ENCODE measurements at places on chromosomes 7 and 10.
A peak's percentile ranks its signal among the peaks of the same experiment; 100 is the strongest.

- no peak for DNase-seq
Observed at GRCh38 chr7:141356161-141356560, 195.0 kb upstream of the AGK start.

DNA sequence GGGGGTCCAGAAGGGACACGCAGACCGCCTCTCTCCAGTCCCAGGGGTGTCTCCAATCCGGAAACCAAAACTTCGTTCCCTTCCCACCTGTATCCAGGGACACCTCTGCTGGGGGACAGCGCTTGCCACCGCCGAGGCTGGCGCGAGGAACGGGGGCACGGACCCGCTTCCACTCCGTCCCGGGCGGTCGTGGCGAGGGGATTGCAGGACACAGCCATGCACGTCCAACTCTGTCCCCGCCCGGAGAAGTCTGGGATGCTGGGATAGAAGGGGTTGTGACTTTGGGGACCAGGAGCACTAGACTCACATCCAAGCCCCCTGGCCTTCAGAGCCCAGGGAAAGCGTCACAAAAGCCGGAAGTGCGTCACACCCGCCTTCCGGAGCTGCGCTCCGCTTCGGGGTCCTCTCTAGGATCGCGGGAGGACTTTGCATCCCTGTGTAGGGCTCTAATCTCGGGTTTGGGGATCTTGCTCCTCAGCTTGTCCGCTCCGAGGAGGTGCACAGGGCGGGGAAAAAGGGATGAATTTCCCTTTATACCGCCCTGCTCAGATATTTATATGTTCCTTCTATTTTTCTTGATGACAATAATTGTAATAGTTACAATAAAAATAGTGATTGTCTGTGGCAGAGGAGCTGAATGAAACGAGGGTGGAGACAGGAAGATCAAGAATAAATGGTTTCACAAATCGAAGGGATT is at the start of gene FAM200A:
Gene FAM200A, minus strand, starts transcription at position 348 of the 697 bp plus-strand sequence. CDS start 3,707 bp downstream, outside the sequence.
- peak; percentile 69 for DNase-seq

DNA sequence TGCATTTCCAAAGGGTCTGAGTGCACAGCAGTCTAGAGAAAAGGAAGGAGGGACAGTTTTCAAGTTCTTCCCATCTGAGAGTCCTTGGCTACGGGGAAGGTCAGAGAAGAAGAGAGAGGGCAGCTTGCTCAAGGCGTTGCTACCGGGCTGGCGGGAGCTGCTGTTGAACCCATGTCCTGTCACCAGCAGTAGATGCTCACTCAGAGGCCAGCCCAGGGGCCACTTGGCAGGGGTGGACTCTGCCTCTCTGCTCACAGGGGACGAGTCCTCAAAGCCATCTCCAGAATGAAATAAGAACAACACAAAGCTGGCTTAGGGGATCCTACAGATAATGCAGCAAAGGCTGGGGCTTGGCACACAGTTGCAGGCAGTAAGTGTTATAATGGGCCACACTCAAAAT is 231.5 kb downstream of the TNS3 start:
- no peak for DNase-seq

DNA sequence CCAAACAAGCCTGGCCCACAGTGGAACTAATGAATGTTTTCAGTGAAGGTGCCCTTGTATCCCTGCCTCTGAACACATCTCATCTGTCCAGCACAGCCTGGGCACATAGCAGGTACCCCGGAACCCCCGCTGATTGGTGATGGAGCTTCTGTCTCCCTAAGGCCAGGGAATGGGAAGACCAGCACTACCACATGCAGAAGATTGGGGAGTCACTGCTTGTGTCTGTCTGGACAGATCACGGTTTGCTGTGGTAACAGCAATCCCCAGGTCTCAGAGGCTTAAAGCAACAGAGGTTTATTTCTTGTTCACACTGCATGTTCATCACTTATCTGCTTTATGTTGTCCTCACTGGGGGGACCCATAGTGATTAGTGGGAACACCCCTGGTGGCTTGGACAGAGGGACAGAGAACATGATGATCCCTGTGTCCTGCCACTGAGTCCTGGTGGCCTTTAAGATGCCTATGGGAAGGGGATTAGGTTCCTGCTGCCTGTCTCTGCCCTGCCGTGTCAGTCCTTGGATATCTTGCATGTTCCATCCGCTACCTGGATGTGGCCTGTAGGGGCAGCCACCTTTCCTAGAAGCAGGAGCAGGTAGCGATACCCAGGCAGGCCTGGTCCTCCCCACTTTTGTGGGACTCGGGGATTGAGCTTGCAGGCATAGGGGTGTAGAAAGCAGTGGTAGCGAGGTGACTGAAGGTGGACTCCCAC is 3.6 kb downstream of the TSPAN14 start:
- DNase-seq: no peak

- no peak for DNase-seq
Observed at GRCh38 chr10:113469796-113470195, 83.1 kb upstream of the HABP2 start.

DNA sequence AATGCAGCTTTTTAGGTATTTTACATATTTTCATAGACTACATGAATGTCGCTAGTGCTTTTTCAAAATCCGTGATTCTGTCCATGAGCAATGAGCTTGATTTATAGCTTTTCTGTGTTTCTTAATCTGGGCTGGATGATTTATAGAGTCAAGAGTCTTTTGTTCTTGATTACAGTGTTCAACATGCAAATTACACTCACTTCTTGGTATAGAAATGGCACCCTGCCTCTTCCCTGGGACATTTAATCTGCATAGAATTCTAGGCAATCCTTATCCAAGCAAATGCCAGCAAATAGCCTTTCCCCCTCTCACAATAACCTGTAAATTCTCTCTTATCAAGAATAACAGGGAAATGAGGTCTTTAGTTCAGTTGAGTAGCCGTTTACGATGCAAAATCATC is 246.2 kb upstream of the SEMA3C start:
- no peak for DNase-seq

- no peak for DNase-seq
Observed at GRCh38 chr7:99605527-99605926, 7.5 kb downstream of the TMEM225B start.

- no peak for DNase-seq
Observed at GRCh38 chr7:69946901-69947300, 348.6 kb downstream of the AUTS2 start.

- peak; percentile 59 for DNase-seq
Observed at GRCh38 chr10:110504111-110504735, 6.5 kb downstream of the DUSP5 start.

- DNase-seq: no peak
Observed at GRCh38 chr7:116408166-116408565, 91.4 kb upstream of the CAV2 start.

- DNase-seq: no peak
Observed at GRCh38 chr7:93861325-93861949, 29.1 kb downstream of the TFPI2 start.

- DNase-seq: no peak
Observed at GRCh38 chr10:132350946-132351345, 19.0 kb downstream of the LRRC27 start.

- DNase-seq: no peak
Observed at GRCh38 chr7:100681491-100682227, 8.1 kb downstream of the GNB2 start.

GRCh38 chr7:111982804-111983203 is 223.4 kb downstream of the DOCK4 start:
- no peak for DNase-seq

- no peak for DNase-seq
Observed at GRCh38 chr10:118349235-118349634, 7.1 kb upstream of the FAM204A start.

DNA sequence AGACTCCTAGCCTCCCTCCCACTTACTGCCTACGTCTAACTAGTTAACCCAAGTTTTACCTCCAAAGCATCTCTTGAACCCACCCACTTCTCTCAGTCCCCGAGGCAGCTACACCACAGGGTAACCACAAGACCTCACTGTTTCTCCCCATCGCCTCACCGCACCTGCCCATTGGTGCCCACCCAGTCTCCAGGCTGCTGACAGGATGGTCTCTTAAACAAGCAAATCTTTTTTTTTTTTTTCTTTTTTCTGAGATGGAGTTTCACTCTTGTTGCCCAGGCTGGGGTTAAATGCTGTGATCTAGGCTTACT is 47.0 kb downstream of the DENND2A start:
- no peak for DNase-seq

DNA sequence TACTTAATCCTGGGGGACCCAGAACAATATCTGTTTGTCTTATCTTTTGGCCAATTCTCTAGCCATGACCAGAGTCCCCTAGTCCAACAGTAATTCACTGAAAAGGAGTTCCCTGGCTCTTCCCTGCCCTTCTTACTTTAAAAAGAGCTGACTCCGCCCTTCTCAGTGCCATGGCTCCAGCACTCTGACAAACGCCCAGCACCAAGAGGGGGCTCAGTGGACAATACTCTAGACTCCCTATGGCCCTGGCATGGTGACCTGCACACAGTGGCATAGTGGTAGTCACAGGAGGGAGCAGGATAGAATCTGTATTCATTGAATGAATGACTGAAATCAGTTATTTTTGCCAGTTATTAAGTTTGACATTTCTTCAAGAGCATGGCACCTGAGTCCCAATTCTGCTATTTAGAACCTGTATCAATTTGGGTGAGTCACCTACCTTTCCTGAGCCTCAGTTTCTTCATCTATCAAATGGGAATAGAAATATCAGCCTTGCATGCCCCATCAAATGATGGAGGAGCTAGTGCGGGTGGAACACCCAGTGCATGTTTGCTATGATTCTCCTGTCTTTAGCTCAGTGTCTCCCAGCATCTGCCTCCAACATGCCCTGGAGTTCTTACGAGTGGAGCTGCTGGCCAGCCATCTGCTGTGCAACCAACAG is 69.4 kb downstream of the CLEC2L start:
- DNase-seq: no peak

- DNase-seq: no peak
Observed at GRCh38 chr10:111233439-111233838, 156.6 kb downstream of the ADRA2A start.

GRCh38 chr10:62082271-62082656 is 180.8 kb downstream of the ARID5B start:
- no peak for DNase-seq

GRCh38 chr10:127398140-127398970 is 150.8 kb upstream of the NPS start:
- no peak for DNase-seq

DNA sequence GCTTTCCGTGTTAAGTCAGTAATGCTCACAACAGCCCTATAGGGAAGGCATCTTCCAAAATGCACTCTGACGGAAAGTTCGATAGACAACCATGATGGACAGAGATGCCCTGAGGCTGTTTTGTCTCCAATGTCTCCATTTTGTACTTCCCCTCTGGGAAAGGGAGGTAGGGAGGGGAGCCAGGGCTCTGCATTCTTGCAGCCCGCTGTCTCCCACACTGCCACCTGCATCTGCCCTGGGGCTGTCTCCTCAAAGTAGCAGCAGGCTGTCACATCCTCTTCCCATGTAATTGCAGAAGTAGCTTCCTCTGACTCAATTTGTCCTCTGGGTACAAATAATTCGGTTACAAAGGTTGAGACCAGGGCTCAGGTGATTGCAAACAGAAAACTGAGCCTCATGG is 131.4 kb downstream of the GPAM start:
- DNase-seq: no peak

- DNase-seq: no peak
Observed at GRCh38 chr7:158324397-158325360, 262.9 kb downstream of the PTPRN2 start.

GRCh38 chr7:157675427-157675927 is 338.7 kb downstream of the DNAJB6 start:
- no peak for DNase-seq

- DNase-seq: no peak
Observed at GRCh38 chr10:20415684-20416083, 481.4 kb downstream of the NEBL start.

GRCh38 chr7:55477781-55478374 is 94.4 kb downstream of the VOPP1 start:
- no peak for DNase-seq

DNA sequence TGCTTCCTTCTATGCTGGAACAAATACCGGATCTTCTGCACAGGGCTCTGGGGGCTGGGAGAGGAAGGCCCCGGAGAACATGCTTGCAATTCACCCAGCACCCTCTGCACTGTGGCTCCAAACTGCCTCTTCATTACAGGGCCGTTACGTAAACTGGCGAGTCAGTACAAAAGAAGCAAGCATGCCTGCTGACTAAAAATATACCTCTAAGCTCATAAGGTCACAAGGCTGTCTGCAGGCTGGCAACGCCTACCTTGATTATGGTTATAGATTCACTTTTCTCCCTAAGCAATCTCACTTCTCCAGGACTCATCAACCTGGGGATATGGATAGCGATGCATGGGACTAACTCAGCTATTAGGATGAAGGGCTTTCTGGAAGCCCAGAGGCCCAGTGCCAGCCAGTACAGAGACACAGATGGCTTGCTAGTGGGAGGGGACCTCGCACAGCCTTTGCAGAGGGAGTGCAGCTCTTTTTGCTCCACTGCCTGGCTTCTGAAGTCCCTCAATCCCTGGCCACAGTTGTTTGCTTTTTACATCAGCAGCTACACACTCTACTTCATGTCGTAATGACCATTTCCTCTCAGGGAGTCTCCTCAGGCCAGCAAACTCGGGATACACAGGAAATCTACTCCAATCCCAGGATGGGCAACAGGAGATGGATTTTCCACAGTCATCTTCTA is 96.1 kb downstream of the SH3PXD2A start:
- peak; percentile 72 for DNase-seq

- no peak for DNase-seq
Observed at GRCh38 chr10:113084031-113084430, 134.0 kb downstream of the TCF7L2 start.

DNA sequence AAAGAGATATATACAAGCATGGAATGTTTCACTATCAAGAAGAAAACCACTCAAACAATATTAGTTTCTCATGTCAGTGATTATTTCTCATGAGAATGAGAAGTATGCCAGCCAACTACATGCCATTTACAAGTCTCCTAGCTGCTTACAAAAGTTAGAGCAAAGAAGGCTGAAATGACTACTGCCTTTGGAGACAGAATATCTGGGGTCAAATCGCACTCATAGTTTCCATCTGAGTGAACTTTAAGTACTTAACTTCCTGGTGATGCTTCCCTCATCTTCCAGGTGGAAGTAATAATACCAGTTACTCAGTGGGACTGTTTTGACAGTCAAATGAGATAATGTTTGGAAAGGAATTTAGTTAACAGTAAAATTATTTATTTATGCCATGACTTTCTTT is 42.0 kb upstream of the RHOBTB1 start:
- DNase-seq: no peak

GRCh38 chr7:151349507-151349853 is 7.9 kb downstream of the NUB1 start:
- DNase-seq: no peak

DNA sequence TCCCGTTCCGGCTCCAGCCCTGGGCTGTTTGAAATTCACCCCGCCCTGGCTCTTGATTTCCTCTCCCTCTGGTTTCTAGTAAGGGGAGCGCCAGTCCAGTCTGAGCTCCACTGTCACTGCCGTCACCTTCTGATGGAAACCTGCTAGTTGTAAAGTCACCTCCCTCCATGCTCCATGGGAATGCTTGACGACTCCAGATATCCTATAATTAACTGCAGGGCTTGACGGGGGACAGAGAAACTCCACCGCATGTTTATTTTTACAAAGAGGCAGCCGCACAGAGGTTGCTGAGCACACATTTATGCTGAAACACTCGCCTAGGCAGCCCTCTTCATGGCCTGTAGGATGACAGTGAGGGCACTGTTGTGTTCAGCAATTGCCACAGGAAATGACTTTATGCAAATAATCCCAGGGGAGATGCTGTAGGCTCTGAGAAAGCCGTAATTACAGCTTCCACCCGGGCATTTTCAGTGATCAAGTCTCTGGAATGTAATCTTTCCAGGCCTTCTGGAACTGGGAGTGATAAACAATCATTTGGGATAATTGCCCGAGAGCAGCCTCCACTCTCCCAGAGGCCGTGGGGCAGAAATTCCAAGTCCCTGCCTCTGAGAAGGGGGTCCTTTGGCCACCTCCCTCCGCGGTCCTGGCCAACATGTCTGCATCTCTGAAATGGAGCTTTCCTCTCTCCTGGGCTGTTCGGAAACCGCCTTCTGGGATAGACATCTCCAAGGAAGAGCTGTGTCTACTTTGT is 300.5 kb downstream of the KLF6 start:
- no peak for DNase-seq
